ENCODE measurements at places on chromosomes 3 and 15.

- DNase-seq = no peak
Measured at GRCh38 chr15:95162069-95162468, 930.7 kb downstream of the MCTP2 start.

DNA sequence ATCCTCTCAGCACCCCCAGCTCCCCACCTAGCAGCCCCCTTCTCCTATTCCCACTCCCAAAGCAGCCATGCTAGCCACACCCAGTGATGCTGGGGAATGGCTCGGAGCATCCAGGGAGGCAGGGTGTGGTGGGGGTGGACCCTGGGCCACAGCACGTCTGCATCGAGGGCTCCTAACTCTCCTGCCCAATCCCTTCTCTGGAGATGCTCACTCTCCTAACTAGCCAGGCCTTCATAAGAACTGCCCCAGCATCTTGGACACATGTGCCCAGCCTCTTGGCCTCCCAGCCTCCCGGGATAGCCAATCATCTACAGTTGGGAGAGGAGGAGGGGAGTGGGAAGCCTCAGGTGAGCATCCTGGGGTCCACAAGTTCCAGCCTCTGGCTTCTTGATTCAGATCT lies 2.7 kb downstream of the PCBP4 start:
- DNase-seq = no peak

DNA sequence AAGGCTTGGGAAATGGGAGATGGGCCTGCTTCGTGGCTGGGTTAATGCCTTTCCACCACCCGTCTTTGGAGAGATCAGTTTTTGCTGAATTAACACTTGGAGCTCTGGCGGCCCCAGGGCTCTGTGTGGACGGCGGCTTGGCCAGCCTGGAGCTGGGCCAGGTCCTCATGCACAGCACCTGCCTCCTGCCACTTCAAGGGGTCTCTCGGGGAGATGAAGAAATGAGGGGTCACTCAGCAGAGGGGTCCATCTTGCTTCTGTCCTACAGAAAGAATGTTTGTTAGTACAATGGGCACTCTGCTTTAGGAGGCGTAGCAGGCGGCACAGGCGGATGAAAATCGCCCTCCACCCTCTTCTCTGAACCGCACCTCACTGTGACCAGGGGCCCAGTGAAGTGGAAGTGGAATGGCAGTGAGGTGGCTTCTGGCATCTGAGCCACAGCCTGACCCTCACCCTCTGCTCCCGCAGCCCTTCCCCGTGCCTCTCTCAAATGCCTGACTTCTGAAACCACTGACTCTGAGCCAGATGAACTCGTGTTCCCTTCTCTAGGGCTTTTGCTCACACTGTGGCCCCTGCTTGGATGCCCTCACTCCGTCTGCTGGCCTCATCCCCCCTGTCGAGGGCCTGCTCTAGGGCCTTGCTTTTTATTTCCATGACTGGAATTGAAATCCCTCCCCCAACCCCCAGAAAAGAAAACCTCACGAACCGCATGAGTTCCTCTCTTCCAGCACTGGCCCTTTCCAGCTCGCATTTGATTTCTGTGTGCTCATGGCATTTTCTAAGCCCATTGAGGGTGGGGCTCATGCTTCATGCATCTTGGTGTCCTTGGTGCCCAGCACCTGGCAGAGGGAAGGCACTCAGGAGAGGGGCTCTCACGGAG lies 42.2 kb downstream of the CHDH start:
- no peak for DNase-seq

DNA sequence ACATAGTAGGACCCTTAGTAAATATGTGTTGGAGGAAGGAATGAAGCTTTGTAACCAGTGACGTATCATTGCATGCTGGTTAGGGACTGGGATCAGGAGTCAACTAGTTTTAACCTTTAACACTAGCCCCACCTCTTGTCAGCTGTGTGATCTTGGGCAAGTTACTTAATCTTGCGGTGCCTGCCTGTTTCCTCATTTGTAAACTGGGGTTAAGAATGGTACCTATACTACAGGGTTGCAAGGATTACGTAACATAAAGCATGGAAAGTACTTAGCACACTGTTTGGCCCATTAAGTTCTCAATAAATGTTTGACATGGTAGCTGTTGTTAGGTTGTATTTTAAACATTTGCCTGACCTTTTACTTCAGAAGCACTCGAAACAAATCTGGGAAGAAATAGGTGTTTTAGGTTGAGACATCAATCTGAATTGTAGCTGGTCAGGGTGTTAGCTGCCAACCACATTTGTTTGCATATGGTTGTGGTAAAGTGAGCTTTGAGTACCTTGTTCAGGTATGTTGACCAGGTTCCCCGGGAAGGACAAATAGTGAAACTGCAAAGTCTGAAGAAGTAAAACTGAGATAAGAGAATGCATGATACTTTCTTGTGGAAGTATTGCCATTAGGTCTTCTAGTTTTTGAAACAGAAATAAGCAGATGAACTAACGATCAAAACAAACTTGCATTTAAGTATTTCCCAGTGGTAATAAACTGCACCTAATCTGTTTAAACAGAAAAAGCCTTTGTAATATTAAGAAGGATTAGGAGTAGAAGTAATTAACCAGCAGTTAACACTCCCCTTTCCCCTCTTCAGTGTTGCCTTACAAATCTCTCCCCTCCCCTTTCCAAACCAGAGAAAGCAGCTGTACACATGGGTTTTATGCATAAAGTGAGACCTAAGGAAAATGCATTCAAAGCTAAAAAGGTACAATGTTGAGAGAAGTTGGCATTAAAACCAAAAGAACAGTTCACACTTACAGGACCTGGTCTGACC lies 25.8 kb upstream of the SCAANT1 start:
- no peak for DNase-seq

DNA sequence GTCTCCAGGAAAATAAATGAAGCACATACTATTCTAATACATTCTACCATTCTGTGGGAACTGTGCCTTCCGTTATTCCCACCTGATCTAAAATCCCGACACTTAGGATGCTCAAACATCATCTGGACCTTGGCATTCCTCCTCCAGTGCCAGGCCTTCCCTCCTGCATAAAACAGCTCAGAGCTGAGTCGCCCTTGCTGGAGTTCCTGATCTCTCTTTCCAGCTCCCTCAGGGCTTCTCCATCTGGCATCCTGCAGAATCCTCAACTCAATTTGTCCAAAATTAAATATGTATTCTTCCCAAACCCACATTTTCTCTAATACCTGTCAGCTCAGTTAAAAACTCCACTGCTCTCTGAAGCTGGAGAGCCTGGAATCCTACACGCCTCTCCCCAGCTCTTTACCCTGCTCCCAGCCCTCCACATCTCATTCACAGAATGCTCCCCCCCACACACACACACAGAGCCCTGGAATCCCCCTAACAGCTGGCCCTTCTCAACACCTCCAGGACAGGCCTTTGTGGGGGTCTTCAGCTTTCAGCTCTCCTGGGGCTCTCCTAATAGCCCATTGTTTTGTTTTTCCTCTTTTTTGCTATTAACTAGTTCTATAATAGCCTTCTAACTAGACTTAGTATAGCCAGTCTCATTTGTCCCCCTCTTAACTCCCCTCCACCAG lies 78.5 kb downstream of the HMG20A start:
- no peak for DNase-seq

- no peak for DNase-seq
Measured at GRCh38 chr3:126110431-126111125, 26.7 kb upstream of the SLC41A3 start.

DNA sequence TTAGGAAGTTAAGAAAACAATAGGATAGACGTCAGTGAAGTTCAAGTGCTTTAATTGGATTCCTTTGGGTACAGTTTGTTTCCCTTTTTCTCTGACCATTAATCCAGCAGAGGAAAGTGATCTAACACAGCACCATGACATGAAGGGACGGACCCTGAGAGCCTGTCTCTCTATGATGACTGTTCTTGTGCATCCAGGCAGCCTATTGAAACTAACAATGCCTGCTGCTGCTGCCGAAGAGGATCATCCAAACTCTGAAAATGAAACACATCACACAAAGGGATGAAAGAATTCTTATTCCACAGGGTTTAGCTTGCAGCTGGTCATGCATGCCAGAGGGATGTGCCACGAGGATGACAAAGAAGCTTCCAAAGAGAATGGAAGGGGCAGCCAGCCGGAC lies 75.5 kb downstream of the ZBTB20 start:
- no peak for DNase-seq

GRCh38 chr3:31565288-31565687 lies 32.6 kb downstream of the STT3B start:
- no peak for DNase-seq

DNA sequence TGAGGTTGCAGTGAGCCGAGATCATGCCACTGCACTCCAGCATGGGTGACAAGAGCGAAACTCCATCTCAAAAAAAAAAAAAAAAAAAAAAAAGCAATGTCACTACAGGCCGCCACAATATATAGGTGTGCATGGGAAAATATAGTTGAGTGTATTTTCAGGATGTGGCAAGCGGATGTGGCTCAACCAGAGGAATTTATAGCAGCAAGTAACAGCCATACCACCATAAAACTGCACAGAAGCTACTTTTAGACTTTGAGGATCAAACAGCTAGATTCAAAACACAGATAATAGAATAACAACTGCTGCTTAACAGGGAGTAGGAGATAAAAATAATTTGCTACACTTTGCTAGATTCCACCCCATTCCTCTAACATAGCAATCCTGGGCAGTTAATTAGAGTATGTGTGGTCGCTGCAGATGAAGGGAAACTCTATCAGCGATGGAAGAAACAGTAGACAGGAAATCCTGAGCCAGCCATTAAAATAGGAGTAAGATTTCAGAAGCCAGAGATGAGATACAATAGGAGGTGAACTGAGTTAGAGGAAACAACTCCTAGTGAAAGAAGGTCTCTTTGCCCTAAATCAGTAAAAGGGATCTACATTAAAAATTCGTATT lies 318.7 kb upstream of the STT3B start:
- DNase-seq = no peak

DNA sequence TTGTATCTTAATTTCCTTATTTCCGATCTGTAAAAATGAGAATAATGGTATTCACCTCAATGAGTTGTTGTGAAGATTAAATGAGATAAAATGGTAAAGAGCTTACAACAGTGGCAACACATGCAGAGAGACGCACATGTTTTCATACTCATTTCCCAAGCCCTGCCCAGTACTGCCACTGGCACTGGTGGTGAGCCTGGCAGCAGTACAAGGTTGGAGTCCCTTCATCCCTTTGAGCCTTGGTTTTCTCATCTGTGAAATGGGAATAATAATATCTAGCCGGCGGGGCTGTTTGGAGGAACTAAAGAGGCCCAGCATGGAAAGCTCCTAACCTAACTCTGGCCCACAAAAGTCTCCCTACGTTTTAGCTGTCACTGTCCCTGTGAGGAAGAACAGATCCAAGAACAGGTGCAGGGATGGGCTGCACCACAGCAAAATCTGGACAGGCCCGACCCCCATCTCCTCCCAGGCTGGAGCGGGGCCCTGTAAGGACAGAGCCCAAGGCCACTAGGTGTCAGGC lies 866 bp upstream of the CD276 start:
- DNase-seq = no peak

GRCh38 chr3:122074621-122075265 lies 19.6 kb downstream of the CD86 start:
- DNase-seq = no peak

GRCh38 chr3:12004741-12005513 lies 739 bp downstream of the SYN2 start:
- DNase-seq = no peak

DNA sequence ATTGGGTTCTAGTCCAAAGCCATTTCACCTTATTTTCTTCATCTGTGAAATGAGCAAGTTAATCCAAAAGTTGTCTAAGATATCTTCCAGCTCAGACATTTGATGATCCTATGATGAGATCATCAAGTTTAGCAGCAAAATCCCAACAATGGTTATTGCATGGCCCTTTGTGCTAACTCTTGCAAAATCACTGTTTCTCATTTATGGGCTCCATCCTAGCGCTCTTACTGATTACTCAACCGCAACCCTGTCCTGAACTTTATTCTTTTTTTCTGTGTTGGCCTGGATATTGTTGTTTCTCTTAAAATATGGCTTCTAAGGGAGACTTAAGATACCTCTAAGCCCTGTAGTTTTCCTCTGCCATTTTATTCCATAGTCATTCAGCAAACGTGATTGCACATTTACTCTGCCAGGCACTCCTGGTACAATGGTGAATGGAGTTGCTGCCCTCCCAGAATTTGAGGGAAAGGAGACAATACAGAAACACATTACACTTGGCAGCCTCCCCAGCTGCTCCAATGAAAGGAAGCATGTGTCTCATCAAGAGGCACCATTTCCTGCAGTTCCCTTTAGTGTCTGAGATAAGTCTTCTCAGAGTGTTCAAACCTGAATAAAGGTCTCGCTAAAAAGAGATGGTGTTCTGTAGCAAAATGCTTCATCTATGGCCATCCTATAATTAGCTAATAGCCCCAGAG lies 4.4 kb downstream of the GXYLT2 start:
- DNase-seq = no peak

- DNase-seq = no peak
Measured at GRCh38 chr3:121493431-121493830, 52.4 kb downstream of the POLQ start.

DNA sequence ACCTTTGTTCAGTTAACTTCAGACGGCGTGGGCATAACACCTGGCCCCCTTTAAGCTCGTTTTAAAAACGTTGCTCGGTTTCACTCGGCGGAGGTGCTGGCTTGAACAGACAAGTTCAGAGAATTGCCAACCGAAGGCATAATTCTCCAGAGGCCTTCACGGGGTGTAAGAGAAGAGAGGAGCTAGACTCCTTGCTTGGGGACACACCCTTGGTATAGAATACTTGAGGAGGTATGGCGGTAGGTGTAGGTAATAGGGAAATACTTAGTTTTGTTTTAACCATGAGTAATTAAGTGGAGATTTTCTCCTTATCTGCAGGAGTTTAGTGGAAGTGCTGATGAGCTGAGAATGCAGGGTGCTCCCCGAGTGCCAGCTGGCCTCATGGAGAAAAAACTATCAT lies 921 bp downstream of the FBXL2 start:
- no peak for DNase-seq

- DNase-seq = no peak
Measured at GRCh38 chr3:185914911-185915629, 22.7 kb downstream of the TRA2B start.

DNA sequence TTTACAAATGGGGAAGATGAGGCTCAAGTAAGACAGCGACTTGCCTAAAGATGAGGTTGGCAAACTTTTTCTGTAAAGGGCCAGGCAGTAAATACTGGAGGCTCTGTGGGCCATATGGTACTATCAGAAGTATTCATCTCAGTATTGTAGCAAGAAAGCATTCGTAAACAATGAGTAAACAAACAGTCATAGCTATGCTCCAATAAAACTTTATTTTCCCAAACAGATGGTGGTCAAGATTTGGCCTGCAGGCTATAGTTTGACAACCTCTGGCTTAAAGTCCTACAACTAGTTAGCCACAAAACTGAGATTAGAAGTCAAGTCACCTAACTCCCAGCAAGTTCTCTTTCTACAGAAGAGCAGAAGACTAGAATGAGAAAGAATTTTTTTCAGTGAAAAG lies 177.0 kb upstream of the NECTIN3 start:
- DNase-seq = no peak

DNA sequence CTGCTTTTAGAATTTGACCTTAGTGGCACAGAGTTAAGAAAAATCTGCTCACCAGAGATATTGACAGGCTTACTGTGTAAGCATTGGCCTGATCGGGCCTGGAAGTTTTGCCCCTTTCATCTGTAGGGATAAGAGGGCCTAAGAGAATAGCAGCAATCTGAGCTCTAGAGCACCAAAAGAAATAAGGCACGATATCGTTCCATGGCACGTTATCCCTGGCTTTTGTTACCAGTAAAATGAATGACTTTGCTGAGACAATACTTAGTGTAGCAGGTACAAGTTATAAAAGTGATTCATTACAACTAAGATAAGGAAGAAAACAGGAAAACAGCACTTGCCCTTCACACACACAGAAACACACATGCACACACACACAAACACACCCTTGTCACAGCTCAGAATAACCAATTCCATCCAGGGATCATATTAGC lies 5.0 kb downstream of the THBS1 start:
- DNase-seq = no peak

GRCh38 chr3:9349321-9350117 lies 13.3 kb upstream of the THUMPD3 start:
- DNase-seq = no peak
